ENCODE measurements at places on chromosomes 12 and 14. TPM values are rescaled to one million over a fixed set of nuclear protein-coding genes. Genes with fewer than 3 reads are reported as not detected.
A peak's percentile ranks its signal among the peaks of the same experiment; 100 is the strongest.

GRCh38 chr14:24095271-24096068 lies 1.4 kb downstream of the PCK2 start:
- DNase-seq: no peak

- peak; percentile 61 for DNase-seq
Measured at GRCh38 chr12:25970082-25970481, 11.6 kb downstream of the RASSF8 start.

Gene CDCA3
- total RNA-seq: 126 TPM

DNA sequence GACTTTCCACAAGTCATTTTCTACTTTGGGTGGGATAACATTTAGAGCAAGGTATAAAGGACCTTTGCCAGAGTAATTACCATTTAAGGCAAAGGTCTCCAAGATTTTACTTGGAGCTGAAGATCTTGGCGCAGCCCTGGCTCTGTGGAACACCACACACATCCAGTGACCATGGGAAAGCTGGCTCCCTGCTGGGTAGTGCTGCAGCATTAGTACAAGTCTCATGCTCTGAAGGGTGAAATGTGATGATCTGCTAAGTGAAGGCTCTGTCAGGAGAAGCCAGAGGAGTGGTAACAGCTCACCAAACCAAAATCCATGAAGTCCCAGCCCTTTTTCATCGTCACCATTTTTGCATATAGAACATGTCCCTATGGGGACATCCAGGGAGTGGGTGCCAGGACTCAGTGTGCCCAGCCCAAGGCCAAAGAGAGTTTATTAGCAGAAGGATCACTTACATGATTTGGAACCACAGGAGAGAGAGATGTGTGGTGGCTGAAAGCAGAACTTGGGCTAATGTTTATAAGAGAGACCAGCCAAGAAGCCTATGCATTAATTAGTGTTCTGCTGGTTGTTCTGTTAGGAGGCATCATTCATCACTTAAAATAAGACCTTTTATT lies 110.7 kb downstream of the SLC38A6 start:
- no peak for DNase-seq

- DNase-seq: no peak
Measured at GRCh38 chr12:72974954-72975555, 702.9 kb downstream of the TRHDE start.

DNA sequence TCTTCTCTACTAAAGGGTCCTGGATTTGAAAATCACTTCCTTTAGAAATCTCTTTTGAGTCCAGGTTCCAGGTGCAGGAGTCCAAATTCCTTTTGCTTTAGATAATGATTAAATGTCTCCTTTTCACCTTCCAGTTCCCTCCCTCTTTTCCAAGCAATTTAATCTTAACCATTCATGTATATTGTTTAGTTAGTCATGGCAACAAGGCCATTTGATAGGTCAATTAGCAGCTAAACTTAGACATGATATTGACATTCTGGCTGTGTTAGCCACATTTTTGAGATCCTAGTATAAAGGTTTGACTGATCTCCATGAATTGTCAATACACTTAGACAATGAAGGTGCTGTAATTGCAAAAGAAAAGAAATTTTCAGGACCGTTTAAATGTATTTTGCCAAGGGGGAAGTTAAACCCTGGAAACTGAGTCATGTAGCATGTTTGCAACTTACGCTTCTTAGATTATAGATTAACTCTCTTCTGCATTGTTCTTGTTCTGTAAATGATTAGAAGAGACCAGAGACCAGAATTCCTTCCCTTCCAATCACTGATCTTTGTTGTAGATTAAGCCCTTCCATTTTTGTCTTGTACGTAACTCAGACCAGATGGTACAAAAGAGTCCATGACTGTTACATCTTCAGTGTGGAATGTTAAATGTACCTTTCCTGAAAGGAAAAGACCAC lies 12.4 kb upstream of the C12orf75 start:
- DNase-seq: peak; percentile 76

DNA sequence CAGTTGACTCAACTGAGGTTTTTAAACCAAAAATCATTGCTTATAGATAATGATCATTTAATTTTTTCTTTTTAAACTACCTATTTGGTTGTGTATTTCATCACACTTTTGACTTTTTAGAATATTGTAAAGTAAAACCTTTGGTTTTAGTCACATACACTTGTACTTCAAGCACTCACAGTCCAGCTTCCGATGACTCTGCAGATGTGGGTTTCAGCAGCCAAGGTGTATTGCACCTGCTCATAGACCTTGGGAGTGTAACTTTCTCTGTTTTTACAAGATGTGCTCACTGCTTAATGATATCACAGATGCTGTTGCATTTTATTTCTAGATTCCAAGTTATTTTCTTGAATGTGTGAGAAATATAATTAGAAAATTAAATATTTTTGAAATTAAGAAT lies 188.3 kb upstream of the SLC38A2 start:
- no peak for DNase-seq

GRCh38 chr14:76654573-76655108 lies 106.6 kb upstream of the VASH1 start:
- DNase-seq: no peak

DNA sequence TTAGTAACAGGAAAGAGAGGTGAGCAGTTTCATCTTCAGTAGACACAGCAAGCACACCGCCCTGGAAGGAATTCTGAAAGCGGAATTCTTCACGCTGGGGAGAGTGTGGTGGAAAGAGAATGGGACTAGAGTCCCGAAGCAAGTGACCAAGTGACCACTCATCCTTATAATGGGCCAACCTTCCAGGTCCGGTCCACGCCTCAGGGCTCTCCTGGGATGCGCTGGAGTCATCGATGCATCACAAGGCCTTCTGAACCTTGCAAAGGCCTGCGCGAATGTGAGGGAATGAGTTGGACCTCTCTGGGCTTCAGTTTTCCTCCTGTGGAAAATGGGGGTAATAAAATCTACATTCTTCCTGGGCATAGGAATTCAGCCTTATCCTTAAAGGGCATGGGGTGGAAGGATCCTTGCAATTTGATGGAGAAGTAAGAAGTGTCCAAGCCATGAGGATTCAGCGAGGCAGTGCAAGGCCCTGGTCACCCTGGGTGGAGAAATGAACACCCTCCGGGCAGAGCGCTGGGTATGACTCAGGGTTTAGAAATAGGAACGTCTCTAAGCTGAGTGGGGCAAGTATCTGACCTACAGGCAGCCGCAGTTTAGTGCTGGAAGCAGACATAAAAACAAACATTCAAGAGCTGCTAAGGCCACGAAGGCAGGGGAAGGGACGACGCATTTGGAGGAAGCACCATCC lies 97.7 kb downstream of the SETD3 start:
- DNase-seq: peak; percentile 87

DNA sequence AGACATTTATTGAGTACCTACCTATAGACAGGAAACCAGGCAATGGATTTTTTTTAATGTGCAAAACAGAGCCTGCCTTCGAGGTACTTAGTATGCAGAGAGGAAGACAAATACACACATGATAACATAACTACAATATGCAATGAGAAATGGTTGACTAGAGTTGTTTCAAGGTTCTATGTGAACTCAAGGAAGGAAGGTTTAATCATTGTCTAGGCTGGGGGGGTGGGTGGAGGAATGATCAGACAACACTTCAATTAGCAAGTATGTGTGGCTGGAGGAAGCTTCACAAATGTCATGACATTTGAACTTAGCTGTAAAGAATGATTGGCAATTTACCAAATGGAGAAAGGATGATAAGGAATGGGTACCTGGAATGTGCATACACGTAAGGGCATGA lies 985.3 kb downstream of the FLRT2 start:
- no peak for DNase-seq

GRCh38 chr12:16509411-16509810 lies 96.6 kb downstream of the LMO3 start:
- no peak for DNase-seq

GRCh38 chr12:86950043-86950442 lies 693.9 kb upstream of the MGAT4C start:
- no peak for DNase-seq
